ENCODE measurements at places on chromosomes 12 and 14.

GRCh38 chr14:61456720-61457119, 135.3 kb downstream of the PRKCH start:
- peak; percentile 50 for DNase-seq

GRCh38 chr12:106342397-106343213, 14.9 kb upstream of the POLR3B start:
- peak; percentile 22 for DNase-seq

DNA sequence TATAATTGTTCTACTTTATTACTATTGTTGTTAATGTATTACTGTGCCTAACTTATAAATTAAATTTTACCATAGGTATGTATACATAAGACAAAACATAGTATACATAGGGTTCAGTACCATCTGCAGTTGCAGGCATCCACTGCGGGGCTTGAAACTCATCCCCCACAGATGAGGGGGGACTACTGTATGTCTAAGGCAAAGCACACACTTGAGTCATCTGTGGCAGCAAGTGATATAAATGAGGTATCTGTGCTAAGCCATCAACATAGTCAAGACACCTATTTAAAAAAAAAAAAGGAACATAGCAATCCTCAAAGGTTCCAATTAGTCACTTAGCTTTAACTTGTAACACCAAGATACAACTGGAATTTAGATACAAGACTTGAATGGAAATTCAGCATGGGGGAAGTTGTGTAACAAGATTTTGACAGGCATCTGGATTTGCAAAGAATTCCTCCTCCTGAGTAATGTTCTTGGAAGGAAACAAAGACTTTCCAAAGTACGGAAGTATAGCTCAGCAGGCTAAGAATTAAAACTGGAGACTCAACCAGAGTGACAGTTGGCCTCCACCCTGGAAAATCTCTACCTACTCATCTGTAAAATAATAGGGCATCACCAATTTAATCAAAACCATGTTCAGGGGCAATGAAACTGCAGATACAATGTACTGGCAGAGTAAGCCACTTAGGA, 14.9 kb downstream of the DCAF5 start:
- no peak for DNase-seq

DNA sequence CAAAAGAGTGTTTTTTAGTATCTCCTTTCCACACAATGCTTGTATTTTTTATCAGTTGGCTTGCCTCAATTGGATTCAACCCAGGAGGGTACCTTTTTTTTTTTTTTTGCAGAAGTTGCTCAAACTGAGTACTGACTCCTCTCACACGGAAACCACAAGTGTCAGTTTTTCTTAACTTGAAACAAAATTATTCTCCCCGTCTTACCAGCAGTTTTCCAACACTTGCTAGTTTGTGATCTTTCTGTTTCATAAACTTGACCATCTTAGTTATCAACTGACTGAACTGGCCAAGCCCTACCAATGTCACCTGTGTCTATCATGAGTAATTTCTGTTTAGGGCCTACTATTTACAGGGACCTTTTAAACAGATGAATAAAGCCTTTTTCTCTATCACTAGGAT, 34.1 kb upstream of the ITPR2 start:
- no peak for DNase-seq

DNA sequence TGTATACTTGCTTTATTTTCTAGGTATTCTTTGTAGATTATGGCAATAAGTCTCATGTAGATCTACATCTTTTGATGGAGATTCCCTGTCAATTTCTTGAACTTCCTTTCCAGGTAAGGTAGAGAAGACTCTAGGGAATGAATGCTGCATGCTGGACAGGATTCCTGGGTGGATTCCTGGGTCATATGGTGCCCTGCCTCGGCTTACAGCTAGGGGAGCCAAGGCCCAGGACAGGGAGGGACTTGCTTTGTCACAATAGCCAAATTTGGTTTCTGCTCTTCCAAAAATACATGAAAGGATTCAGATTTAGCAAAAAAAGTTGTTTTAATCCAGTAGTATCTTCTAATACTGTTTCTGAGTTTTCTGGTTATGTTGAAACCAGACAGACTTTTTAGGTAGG, 59.5 kb upstream of the ASPG start:
- no peak for DNase-seq

DNA sequence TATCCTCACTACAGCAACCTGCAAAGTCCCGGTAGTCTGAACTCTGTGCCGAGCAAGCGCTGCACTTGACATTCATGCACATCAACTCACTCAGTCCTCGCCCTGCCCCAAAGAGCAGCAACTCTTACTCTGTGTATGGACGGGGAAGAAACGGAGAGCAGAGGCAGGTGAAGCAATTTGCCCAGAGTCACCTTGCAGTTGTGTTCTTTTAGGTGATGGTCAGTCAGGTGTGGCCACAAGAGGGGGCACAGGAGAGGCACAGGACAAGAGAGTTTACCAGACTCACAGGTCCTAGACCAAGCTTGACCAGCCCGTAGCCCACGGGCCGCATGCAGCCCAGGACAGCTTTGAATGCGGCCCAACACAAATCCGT, 39.1 kb downstream of the TSPAN11 start:
- DNase-seq = no peak

DNA sequence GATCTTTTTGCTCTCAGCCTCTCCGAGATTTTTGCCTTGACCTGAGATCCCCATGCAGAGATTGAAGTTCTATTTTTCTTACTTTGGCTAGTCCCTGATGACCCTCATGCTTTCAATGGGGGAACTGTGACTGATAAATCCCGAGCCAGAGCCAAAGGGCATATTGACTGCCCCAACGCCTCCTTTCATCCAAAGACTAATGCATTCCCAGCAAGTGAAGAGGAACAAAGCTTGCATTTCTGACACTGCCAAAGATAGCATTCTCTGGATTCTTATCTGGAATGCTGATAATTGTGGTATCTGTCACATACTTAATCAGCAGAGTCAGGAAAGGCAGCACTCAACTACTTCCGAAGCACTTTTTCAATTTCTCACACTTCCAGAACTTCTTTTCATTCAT, 152.3 kb upstream of the EGLN3 start:
- DNase-seq = no peak

- no peak for DNase-seq
Measured at GRCh38 chr12:132286912-132287311, 42.5 kb downstream of the GALNT9 start.

- no peak for DNase-seq
Measured at GRCh38 chr14:81723956-81724355, 190.3 kb upstream of the SEL1L start.

DNA sequence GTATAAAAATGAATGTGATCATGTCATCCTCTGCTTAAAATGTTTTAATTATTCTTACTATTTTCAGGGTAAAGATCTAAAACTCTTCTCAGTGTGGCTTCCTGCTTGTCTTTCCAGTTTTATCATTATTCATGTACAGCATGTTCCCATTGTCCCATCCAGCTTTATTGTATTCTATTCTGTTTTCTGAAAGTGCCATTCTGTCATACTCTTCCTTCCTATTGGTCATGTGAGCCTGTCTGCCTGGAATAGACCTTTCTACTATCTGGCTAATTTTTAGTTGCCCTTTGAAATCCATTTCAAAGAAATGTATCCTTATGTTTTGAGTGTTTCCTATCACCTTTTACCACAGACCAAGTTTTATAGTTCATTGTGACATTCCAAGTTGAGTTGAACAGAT, 34.9 kb downstream of the PALS1 start:
- DNase-seq = no peak

DNA sequence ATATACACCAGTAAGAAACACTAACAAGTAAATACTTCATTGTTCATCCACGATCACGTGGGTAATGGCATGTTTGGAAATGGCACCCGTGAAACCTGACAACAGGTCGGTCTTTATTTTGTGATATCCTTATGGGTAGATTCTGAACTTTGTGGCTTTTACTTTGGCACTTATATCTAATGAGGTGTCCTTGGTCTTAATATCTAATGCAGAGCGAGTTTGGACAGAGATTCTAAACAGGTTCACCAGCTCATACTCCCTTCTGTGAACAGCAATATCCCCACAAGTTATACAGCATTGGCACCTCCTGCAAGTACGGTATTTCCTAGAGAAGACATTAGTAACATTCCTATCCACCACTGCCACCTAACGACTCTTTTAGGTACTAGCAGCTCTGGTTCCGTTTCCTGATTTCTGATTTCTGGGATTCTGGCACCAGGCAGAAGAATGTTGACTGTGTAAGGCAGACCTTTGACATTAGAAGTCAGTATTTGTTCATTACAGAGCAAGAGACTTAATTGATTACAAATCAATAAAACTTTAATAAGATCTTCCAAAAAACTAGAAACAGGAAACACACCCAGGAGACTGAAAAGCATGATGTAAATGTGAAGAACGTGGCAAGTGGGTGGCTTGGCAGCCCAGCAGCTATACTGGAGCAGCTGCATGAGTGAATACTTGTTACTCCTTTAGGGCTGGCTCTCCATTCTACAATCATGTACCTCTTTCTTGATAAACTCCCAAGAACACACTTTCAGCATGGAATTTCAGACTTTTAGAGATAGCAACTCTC, 2.5 kb downstream of the ANG start:
- no peak for DNase-seq

- DNase-seq = no peak
Measured at GRCh38 chr14:61229981-61230380, 51.2 kb downstream of the TMEM30B start.

DNA sequence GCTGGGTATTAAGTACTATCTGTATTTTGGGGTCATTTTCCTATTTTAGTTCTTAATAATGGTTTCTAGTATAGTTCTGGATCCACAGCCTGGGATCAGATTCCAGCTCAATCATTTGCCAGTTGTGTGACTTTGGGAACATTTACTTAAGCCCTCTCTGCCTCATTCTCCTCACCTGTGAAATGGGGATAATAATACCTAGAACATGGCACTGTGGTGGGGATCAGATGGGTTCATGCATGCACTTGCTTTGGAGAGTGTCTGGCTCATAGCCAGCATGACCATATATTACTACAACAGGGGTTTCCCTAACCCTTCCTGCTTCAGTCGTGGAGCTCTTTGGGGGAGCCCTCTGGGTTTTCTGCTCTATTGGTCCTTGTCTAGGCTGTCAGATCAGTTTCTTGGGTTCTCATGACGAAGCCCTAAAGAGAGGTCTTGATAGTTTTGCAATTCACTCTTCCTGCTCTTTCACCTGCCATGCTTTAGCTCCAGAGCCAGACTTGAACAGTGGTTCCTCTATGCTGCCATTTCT, 34.1 kb upstream of the SMOC1 start:
- DNase-seq = no peak

GRCh38 chr12:27515671-27516070, 8.3 kb upstream of the PPFIBP1 start:
- DNase-seq = no peak

DNA sequence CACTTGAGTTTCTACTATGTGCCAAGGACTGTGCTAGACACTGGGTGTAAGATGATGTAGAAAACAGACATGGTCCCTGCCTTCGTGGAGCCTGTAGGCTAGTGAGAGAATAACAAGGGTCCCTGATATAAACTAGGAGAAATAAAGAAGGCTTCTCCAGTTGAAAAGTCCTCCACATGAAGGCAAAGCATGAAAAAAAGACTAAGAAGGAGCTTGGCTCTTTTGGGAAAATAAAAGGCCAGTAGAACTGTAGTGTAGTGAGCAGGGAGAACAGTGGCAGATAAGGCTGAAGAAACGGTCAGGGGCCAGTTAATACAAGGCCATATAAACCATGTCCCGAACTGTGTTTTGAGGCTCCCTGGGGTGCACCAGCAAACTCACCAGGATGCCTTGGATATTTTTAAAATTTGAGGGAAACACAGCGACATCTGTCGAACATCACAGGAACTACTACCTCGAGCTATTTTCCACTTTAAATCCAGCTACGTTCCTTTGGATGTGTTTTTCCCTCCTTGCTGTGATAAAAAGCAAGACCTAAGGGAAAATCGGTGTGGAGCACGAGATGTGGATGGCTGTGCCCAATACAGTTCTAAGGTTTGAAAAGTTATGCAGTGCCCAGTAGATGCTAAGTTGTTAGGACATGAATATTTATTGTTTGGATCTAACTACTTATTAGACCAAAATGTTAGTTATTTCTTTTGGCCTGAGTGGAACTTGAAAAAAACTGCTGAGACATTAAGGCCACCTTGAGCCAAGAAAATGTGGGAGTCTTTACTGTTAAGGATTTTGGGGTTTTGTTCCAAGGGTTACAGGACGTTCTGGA, 8.5 kb upstream of the CFL2 start:
- peak; percentile 24 for DNase-seq

DNA sequence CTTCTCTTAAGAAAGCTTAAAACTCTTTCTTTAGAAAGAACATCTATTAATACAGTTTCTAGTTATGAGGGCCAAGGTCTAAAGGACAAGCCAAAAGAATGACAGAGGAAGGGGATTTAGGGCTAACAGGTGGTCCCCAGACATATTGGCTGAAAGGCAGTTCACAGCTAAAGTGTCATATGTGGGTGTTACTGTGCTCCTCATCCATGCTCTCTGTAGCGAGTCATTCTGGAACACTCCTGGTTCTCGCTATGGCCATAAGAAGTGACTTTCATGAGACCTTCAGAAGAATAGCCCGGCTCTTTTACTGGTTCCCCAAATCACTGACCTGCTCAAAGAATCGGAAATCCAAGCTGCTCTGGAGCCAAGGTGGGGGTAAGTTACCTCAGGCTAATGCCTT, 55.0 kb downstream of the TBK1 start:
- DNase-seq = no peak

DNA sequence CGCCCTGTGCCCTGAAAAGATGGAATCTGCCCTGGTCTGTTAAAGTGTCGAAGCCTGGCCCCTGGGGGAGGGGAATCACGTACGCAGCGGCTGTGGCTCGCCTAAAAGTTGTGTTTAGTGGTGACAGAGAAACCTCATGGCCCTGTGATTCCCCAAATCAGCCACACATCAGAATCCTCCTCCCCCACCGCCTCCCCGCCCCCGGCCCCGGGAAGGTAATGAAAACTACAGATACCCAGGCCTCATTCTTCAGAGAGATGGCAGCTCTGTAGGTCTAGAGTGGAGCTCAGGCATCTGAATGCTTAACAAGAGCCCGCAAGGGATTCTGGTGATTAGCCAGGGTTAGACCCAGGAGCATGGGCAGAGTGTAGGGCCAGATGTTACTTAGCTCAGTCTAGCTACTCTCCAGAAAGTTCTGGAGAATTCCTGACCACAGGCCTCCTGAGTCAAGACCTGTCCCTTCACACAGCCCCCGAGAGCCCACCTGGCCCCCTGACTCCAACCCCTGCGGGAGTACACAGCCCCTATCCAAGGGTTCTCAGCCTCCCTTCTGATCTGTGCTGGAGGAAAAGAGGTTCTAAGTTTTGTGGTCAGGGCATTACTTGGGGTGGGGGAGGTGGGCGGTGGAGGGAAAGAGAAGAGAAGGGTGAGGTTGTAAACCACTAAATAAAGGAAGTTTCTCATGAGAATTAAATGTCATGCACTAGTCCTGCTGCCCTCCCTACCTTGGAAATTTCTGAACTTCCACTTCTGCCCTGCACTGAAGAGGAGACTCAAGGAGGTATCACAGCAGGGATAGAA, 114.8 kb downstream of the PLXNC1 start:
- no peak for DNase-seq

GRCh38 chr12:45986641-45987339, 3.6 kb downstream of the SCAF11 start:
- DNase-seq = no peak
